ENCODE measurements at places on chromosomes 5 and 9.

DNA sequence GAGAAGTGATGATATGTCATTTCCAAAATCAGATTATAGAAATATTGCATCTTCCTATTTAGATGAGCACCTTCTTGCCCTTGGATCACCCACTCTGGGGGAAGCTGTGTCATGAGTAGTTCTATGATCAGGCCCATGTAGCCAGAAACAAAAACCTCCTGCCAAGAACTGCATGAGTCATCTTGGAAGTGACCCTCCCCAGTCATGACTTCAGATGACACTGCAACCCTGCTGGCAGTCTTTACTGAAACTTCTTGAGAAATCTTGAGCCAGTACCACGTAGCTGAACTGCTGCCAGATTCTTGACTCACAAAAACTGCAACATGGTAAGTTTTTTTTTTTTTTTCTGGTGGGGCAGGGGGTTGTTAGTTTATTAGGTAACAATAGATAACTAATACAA, 439.6 kb upstream of the PTGER4 start:
- peak; percentile 62 for DNase-seq

DNA sequence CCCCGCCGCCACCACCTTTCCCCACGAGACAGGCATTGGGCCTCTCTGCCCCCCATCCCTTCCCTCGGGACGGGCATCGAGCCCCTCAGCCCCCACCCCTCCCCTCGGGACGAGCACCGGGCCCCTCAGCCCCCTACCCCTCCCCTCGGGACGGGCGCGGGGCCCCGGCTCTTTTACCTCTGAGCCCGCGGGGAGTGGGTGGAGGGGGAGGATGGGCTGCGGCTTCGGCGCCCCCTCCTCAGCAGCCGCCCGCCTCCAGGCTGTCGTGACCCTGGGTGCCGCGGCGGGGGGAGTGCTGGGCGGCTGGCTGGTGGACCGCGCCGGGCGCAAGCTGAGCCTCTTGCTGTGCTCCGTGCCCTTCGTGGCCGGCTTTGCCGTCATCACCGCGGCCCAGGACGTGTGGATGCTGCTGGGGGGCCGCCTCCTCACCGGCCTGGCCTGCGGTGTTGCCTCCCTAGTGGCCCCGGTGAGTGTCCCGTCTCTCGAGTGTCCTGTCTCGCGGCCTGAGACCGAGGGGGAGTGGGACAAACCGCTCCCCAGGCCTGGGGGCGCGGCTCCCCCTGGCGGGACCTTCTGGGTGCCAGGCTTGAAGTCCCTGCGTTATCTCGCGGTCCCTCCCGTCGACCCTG, 791 bp downstream of the SLC2A8 start:
- DNase-seq: peak; percentile 23

- DNase-seq: peak; percentile 63
Observed at GRCh38 chr5:177357459-177358351, at the start of gene RGS14. Gene RGS14 (plus strand): TSS chr5:177357924. CDS start chr5:177358025, 101 bp downstream.

- no peak for DNase-seq
Observed at GRCh38 chr5:97004423-97005060, 68.7 kb downstream of the LNPEP start.

DNA sequence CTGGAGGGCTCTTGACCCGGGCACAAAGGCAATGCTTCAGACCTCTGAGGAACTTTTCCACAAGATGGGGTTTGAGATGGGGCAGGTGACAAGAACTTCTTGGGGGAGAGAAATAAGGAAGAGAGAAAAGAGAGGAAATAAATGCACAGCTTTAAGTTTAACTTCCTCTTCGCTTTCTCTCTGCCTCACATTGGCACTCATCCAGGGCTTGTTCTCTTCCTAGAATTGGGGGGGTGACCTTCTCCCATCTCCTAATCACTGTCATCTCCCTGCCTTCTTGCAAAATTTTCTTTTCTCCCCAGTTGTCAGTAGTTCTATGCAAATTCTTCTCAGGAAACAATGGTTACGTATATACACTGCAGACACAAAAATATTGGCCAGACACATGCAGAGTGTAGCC, 19.1 kb upstream of the ADCY2 start:
- DNase-seq: no peak

GRCh38 chr5:88695232-88695631, 187.8 kb downstream of the MEF2C start:
- no peak for DNase-seq

DNA sequence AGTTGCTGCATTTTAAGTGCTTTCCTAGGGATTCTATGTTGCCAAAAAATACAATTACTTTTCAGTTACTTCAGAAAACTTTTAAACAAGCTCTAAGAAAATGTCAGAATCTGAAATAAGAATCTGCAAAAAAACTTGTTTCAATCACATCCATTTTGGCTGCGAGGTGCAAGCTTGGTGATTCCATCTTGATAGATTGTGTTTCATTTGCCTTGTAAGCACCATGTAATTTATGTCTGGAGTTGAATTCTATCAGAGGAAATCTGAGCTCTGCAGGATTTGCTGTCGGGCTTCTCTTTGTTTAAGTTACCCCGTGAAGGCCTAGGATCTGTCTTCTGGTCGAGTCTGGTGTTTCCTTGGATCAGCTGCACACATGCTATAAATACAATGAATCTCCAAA, 40.4 kb upstream of the MAN2A1 start:
- DNase-seq: no peak

DNA sequence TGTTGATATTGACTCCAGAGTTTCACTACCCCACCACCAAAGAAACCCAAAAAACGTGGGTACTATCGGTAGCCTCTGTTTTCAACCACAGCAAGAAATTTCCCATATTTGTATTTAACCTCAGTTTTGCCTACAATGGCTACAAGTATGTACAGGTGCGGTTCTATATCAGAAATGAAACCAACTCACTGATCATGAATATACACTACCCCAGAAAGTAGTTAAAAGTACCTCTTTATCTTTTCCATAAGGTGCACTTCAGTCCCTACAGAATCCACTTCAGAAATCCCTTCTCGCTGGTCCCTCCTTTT, 140.6 kb upstream of the SLC12A2 start:
- DNase-seq: no peak

- DNase-seq: no peak
Observed at GRCh38 chr9:101462558-101462957, 27.0 kb upstream of the ALDOB start.

GRCh38 chr5:163832155-163832554, 326.7 kb downstream of the MAT2B start:
- DNase-seq: no peak

DNA sequence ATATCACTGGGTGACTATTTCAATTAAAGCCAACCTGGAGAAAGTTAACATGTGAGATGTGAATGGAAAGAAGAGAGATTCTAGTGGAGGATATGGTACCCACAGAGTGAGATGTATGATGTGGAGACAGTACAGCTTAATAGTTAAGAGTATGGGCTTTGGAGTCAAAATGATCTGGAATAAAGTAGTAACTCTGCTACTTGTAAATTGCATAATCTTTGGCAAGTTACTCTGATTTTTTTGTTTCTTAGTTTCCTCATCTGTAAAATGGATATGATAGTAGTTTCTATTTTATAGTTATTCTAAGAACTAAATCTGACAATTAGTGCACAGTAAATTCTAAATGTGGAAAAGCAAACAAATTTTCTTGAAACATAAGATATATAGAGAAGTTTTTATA, 79.2 kb downstream of the ISOC1 start:
- no peak for DNase-seq

DNA sequence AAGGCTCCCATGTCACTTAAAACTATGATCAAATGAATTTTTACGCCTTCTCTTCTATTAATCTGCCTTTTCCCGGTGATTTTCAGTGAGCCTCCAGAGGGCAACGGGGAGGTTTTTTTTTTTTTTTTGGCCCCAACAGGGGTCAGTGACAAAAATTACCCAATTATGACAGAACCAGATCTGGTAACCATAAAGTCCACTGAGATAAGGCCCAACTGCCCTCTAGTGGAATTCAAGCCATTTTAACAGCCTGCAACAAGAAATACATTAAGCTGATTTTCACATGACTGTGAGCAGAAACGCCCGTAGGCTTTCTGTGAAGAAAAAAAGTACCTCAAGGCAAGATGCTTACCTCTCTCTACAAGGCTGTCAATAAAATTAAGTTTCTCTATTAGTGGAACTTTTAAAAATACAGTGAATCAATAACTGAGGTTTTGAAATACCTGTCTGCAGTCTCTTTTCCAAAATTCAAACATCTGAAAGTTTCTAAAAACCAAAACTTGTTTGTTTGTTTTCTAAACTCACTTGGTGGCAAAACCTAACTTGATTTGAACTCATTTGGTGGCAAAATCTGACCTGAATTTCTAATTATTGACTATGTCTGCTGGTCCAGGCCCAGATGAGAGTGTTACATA, 49.7 kb upstream of the FST start:
- no peak for DNase-seq

DNA sequence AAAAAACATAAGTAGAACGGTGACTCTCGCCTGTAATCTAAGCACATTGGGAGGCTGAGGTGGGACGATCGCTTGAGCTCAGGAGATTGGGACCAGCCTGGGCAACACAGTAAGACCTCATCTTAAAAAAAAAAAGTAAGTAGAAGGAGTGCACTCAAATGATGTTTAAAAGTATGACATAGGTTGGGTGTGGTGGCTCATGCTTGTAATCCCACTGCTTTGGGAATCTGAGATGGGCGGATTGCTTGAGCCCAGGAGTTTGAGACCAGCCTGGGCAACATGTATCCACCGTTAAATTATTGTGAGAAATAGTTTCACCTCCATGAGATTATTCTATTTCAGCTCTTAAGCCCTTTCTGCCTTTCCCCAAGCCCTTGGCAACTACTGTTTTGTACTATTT, 11.2 kb downstream of the DENND4C start:
- DNase-seq: no peak

DNA sequence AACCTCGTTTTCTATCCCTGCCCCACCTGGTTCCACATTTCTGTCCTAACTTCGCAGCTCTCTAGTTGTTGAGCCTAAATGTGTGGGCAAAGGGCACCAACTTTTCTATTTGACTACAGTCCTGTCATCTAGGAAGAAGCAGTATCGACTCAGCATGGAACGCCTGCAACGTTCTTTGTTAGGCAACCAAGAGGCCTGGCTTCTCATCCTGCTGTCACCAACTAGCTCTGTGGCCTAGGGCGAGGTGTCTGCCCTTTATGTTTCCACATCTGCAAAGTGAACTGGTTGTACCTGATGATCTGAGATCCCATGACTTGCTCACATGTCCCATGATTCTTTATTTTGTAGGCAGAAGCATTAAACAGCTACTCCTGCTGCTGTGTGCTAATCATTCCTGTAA, 248.9 kb downstream of the ADAMTSL1 start:
- DNase-seq: no peak

- DNase-seq: no peak
Observed at GRCh38 chr5:23027331-23027730, 174.2 kb upstream of the CDH12 start.

DNA sequence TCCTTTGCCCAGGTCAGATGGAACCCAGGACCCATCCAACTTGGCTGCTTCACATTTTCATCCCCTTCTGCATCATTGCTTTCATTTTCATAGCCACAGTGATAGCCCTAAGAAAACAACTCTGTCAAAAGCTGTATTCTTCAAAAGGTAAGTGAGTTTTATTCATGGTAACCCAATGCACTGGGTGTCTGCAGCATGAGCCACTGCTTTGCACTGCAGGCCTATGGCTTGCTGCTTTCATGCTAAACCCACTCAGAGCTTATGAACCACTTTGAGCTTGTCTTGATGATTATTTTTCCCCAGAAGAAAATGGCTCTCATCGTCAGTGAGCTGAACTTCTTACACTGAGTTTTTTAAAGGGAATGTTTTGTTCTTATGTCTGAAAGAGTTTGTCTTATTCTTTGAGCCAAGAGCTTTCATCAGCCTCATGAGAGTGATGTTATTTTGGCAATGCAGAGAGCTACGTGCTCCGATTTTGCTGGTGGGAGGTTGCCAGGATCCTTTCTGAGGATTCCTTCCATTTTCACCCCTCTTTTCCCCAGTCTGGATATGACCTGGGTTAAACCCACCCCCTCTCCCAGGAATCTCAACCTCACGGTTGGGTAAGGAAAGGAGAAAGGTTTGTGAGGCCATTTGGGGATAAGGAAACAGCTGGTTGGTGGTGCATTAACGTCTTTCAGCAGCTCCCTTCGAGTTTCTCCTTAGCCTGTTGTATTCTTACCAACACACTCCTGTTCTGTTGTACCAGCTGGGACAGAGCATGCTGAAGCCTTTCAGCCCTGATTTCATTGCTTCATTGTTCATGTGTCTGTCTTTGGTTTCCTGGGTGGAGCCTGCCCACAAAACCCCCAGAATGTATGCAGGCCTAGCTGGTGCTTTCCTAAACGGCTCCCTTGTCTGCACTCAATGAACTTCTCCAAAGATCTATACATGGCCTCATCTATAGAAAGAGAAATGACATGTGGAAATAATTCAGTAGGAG, 47.6 kb downstream of the PDCD1LG2 start:
- peak; percentile 27 for DNase-seq

DNA sequence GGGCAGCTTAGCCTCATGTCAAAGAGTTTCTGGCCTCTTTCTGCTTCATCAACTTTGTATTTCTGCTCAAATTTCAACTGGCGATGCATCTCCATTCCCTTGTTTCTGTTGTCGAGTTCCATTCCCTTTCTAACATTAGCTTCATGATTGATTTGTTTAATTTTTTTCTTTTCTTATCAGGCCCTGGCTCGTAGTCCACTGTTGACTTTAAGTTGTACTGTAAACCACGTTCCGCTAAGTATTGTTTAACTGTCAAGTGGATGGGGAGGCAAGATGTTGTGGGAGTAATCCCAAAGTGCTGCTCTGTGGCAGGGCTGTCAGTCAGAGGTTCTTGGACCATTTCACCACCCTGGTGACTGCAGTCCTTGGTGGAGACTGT, 309.1 kb downstream of the PSAT1 start:
- DNase-seq: no peak

- DNase-seq: no peak
Observed at GRCh38 chr5:101955891-101956290, 340.2 kb downstream of the SLCO4C1 start.

Measured in activated CD4-positive, alpha-beta T cell treated with anti-CD3 and anti-CD28 coated beads, Interleukin-2, amount 50 U/mL, for 48 hours (primary cell).